ENCODE measurements at places on chromosomes 16 and 17. TPM values are rescaled to one million over a fixed set of nuclear protein-coding genes. Genes with fewer than 3 reads are reported as not detected.

The WWP2 gene
- 19.6 TPM for total RNA-seq

The KRTAP2-1 gene
- not detected for total RNA-seq

The KRT40 gene
- not detected for total RNA-seq

The CACNG5 gene
- not detected for total RNA-seq

The ANKFN1 gene
- total RNA-seq: 0.26 TPM

The ABR gene
- total RNA-seq: 78.2 TPM

The NPIPA3 gene
- 1.3 TPM for total RNA-seq

The CDK5R1 gene
- 0.79 TPM for total RNA-seq

The THUMPD1 gene
- total RNA-seq: 40.4 TPM

The UNK gene
- total RNA-seq: 12.7 TPM

The SCARF1 gene
- total RNA-seq: 2.3 TPM

The ASIC2 gene
- 0.13 TPM for total RNA-seq

The THRA gene
- 28.8 TPM for total RNA-seq

The ACAP1 gene
- 2.2 TPM for total RNA-seq

The EFTUD2 gene
- total RNA-seq: 87.9 TPM

The CPNE7 gene
- total RNA-seq: 8.9 TPM

The SDK2 gene
- total RNA-seq: under 0.01 TPM

The MEOX1 gene
- not detected for total RNA-seq

The TAOK2 gene
- total RNA-seq: 60.4 TPM

The ZNF385C gene
- total RNA-seq: not detected

The CACNG4 gene
- not detected for total RNA-seq

The GDPD1 gene
- 0.53 TPM for total RNA-seq

The SMPD3 gene
- not detected for total RNA-seq

The FBXL19 gene
- total RNA-seq: 12.9 TPM

The TBC1D3E gene
- not detected for total RNA-seq

The ESRP2 gene
- not detected for total RNA-seq

The TLCD2 gene
- total RNA-seq: 3.6 TPM

The B3GNT9 gene
- total RNA-seq: 36.5 TPM

The PTX4 gene
- total RNA-seq: 0.06 TPM

Data from aortic smooth muscle cell (primary cell).